ENCODE measurements at places on chromosomes 7 and 10. TPM values are rescaled to one million over a fixed set of nuclear protein-coding genes. Genes with fewer than 3 reads are reported as not detected.

Gene C10orf71
- not detected for total RNA-seq

Gene C10orf143
- total RNA-seq: 0.27 TPM

Gene GARIN1A
- total RNA-seq: 0.73 TPM

Gene OR9A2
- total RNA-seq: not detected

Gene SPDYE2
- not detected for total RNA-seq

Gene CALHM3
- total RNA-seq: 0.20 TPM

Gene GIMAP1
- not detected for total RNA-seq

Gene PODXL
- 35.9 TPM for total RNA-seq

Gene CDHR1
- 0.07 TPM for total RNA-seq

Gene CTAGE15
- total RNA-seq: not detected

Gene ZNF239
- 2.3 TPM for total RNA-seq

Gene PRKCQ
- 3.5 TPM for total RNA-seq

Gene OR2A7
- not detected for total RNA-seq

Gene FBXO24
- total RNA-seq: 0.51 TPM

Gene GLUD1
- total RNA-seq: 102 TPM

Gene FFAR4
- total RNA-seq: 0.30 TPM

Gene CABCOCO1
- 0.44 TPM for total RNA-seq

Gene ASB10
- total RNA-seq: not detected

Gene CPXM2
- total RNA-seq: not detected

Gene GBF1
- total RNA-seq: 25.0 TPM

Gene TUBB8
- total RNA-seq: not detected

Gene GJD4
- not detected for total RNA-seq

Data from A549 treated with GW870086 at 1 μM for 4 hours (cell line).